ENCODE measurements at places on chromosomes 2 and 18.

DNA sequence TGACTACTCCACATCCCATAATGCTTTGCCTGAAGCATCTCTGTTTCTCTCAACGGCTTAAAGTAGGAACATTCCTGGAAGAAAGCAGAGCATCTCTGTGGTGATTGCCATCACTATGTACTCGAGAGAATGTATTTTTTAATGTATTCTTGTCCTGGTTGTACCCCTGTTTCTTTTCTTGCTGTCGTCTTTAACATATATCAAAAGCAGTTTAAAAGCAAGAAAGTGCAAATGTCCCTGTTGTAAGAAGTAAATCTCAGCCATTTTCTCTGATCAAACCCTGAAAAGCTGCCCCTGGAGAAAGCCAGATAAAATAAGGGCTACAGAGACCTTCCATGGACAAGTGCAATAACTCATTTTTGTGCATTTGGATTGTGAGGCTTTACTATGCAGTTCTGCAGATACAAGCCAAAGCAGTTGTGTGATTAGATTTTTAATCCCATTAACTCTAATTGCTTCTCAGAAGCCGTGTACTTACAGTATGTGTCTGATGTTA is 70.8 kb downstream of the XIRP2 start:
- DNase-seq = no peak

- no peak for DNase-seq
These were observed 145.4 kb upstream of the RIOK3 start for GRCh38 chr18:23307567-23308295.

DNA sequence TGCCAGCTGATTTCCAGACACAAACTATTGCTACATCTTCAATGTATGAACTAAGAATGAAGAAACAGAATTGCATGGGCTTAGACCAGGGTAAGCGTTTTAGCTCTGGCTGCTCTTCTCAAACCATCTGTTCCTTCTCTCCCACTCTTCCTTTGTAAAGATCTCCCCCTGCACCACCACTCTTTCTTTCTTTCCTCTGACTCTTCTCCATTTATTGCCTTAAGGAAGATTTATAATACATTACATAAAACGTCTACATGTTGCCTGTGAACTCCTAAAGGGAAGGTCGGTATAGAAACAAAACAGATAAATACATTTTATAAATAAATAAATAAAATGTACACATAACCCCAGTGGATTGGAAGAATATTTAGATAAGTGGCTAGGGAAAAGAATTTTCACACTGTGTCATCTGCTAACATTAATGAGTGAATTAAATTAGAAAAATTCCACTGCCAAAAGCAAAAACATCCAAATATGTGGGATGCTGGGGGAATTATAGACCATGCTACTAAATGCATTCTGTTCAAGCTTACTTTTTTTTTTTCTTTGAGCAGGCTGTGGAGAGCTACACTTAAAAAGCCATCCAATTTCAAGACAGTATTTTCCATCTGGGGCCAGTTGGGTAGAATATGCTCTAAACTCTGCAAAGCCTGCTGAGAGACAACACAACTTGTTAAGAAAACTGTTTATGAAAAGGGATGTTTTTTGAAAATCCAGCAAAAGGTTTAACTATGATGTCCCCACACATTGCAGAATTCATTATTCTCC is 41.5 kb downstream of the NCKAP5 start:
- no peak for DNase-seq

DNA sequence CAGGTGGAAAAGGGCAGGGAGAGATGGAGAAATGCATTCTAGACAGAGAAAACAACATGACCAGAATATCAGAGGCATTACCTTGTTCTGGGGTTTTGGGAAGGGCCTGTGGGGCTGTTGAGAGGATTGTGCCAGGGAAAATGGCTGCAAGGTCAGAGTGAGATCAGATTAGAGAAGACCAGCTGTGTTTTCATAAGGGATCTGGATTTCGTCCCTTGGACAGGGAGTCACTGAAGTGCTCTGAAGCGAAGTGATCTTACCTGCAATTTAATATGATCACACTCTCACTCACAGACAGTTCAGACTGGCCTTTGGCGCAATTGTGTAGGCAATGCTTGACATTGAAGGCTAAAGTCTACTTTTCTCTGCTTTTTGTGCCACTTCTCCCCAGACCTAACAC is 20.3 kb upstream of the REG3G start:
- no peak for DNase-seq

DNA sequence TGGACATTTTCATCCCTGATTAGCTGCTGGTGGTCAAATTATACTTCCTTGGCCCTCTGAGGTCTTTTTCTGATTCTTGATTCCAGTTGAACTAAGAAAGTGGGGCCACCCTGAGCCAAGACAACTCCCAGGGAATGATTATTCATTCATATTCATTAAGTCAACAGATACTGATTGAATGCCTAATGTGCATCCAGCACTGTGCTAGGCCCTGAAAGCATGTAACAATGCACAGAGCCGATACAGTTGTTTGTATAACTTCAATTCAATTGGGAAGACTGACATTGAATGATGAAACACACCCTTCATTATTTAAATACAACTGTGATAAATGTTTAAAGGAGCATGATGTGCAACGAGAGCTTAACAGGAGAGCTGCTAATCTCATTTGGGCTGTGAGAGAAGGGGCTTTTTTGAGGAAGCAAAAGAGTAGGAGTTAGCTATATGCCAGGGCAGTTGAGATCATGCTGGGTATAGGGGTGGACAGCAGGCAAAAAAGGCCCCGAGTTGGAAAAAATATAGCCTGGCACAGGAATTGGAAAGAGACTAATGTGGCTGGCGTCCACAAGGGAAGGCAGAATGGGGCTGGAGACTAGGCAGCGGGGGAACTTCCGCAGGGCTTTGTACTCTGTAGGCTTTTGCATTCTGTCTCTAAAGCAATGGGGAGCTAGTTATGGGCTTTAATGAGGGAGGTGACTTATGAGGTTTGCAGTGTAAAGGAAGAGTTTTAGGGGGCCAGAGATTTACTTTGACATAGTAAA is 57.2 kb upstream of the ACVR1 start:
- DNase-seq = peak; percentile 76

DNA sequence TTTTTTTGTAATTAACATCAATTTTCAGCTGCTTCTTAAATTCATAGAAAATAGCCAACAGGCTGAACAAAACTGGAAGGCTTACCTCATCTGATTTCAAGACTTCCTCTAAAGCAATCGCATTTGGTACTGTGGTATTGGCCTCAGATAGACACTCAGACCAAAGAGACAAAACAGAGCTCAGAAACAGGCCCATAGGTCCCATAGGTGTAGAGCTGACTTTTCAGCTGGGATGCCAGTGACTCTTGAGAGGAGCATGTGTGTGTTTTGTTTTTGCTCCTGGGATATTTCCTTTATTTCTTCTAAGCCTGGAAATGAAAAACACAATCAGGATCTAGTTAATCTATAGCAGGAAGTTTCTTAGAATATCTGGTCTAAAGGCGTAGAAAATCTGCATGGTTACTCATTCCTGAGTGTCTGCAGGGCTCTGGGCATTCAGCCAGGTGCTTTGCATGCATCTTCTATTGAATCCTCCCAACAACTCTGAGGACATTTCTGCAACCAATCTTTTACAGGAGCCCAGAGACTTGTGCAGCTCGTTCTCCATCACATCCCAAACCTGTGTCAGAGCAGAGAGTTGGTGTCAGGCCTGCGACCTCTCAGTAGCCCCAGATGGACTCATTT is 190.8 kb downstream of the RTP5 start:
- no peak for DNase-seq

GRCh38 chr2:38653380-38653714 is 12.6 kb upstream of the GALM start:
- no peak for DNase-seq

DNA sequence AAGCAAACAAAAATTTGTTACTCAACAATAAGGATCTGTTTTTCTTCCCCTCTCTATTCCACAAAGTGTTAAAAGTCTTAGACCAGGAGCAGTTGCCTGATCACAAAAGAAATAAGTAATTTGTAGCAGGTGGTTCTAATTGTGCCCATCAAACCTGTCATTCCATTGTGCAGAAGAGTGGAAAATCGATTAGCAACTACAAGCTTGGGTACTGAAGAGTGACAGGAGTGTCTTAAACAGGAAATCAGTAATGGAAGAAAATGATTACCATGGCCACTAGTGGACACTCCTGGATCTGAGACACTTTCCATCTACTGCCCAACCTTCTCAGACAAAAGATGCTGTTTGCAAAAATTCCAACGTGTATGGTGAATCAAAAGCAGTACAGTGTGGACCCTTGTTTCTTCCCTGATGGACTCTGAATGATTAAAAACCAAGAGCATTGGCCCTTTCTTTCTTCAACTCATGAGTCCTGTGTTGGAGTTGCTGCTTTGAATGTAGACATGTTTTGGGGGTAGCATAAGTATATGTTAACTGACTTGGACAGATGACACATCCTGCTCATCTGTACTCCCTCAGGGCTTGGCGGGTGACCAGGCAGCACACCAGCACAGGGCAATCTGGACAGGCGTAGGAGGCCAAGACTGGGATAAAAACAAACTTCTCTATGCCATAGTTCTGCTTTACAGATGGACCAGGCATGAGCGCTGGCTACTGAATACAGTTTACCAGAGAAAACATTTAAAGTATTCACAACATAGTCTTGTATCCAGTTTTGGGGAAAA is 51.9 kb downstream of the PLA2R1 start:
- peak; percentile 15 for DNase-seq

GRCh38 chr2:14517731-14518130 is 114.8 kb upstream of the LRATD1 start:
- no peak for DNase-seq

Measured in NCI-H748 treated with DMSO at 0.1 percent for 48 hours (cell line).